ENCODE measurements at places on chromosomes 1 and 21. TPM values are rescaled to one million over a fixed set of nuclear protein-coding genes. Genes with fewer than 3 reads are reported as not detected.

FABP3 gene
- 24.0 TPM for polyA plus RNA-seq

NBPF15 gene
- 6.9 TPM for polyA plus RNA-seq

DNA sequence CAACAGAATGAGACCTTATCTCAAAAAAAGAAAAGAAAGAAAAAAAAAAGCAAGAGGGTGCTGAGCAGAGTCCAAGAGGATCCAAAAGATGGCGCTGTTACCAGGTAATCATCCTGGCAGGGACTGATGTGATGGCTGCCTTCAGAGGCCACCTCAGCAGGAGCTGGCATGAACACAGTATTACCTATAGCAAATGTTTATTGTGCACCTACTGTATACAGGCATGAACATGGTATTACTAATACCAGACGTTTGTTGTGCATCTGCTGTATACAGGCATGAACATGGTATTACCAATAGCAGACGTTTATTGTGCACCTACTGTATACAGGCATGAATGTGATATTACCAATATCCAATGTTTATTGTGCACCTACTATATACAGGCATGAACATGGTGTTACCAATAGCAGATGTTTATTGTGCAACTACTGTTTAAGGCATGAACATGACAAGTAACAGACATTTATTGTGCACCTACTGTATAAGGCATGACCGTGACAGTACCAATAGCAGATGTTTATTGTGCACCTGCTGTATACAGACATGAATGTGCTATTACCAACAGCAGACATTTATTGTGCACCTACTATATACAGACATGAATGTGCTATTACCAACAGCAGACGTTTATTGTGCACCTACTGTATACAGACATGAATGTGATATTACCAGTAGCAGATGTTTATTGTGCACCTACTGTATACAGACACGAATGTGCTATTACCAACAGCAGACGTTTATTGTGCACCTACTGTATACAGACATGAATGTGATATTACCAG, 115.1 kb upstream of the TMEM51 start:
- peak; percentile 35 for DNase-seq

ATP6V1G3 gene
- polyA plus RNA-seq: not detected

- no peak for DNase-seq
Measured at GRCh38 chr21:45004059-45004422, 64.2 kb downstream of the SLX9 start.

DNA sequence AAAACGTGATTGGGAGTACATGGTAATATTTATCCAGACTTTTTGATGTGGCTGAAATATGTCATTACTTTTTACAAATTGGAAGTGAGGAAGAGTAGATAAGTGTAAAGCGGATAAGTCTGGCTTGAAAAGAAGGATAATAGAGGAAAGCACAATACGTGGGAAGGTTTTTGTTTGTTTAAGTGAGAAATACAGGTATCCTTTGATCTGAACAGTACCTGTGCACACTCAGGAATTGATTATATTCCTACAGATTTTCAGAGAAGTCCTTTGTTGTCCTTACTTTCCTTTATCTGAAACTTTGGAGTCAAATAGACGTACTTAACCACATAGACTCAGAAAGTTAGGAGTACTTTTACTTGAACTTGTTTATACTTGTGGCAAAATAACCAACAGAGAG, 20.2 kb downstream of the CCDC18 start:
- DNase-seq: no peak

DNA sequence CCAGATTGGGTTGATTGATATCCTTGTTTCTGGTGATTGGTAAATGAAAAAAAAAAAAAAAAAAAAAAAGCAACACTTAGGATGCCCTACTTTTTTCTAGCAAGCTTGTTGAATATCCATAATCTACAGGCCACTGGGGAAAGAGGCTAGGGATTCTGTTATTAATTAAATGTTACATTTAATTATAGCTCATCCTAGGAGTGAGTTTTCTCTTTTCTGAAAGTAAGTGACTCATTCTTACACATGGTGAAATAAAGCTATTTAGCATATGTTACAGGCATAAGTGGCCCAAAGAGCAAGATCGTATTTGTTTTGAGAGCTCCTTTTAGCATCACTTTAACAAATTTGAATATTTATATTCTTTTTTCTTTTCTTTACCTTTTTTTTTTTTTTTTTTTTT, 94.5 kb downstream of the FNBP1L start:
- DNase-seq: no peak

GRCh38 chr1:38507563-38507962, 352.0 kb downstream of the RRAGC start:
- no peak for DNase-seq

- peak; percentile 61 for DNase-seq
Measured at GRCh38 chr1:166479052-166479631, 312.3 kb upstream of the FAM78B start.

FAM131C gene
- polyA plus RNA-seq: not detected

SPRR4 gene
- polyA plus RNA-seq: not detected

DNA sequence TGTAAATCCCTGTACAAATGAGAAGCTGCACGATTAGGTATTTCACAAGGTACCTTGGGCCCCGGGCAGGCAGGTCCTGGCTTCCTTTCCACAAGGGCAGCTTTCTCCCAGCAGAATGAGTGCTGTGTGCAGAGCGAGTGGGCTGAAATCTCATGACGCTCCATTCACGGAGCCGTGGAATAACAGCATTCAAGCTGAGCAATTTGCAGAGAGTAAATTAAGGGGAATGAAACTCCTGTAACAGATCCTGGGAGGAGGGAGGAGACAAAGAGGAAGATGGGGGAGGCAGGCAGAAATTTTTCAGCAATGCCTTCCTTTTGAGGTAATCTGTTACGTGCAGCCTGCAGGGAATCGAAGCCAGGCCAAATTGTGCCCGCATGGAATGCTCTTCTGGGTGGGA, 239.9 kb downstream of the TNR start:
- no peak for DNase-seq

RNASEL gene
- 5.0 TPM for polyA plus RNA-seq

Measured in small intestine (tissue), 16 donors.